T-helper 2 cell (primary cell): ENCODE measurements at places on chromosomes 2 and 18.

DNA sequence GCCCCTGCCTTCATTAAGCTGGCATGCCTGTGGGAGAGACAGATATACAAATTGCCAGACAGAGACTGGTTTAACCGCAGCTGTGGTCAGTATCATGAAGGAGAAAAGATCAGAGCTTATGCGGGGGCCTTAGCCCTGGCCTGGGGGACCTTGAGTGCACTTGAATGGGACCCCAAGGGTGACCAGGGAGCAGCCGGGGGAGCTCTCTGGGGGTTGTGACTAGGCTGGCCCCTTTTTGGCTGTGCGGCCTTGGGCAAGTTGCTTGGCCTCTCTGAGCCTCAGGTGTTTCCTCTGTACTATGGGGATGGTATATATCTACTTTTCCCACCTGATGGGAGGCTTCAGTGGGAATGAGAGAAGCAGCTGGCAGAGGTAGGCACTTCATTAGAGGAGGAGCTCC, 35.7 kb downstream of the INHBB start:
- DNase-seq: no peak

DNA sequence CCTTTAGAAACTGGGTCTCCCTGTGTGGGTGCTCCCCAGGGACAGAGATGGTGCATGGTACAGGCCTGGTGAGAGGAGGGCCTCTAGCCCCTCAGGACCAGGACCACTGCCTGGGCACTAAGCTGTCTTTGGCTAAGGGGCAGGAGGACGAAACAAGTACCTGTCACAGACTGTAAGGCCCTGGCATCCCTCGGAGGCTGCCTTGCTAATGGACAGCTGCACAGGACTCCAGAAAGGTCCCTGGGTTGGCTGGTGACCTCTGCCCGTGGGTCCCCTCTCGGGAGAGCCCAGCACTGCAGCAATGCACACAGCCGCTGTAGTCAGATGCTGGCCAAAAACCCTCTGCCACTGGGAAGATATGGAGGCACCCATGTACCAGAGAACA, 14.3 kb downstream of the HS6ST1 start:
- DNase-seq: no peak

GRCh38 chr18:50313031-50313607, 25.6 kb upstream of the CXXC1 start:
- no peak for DNase-seq

DNA sequence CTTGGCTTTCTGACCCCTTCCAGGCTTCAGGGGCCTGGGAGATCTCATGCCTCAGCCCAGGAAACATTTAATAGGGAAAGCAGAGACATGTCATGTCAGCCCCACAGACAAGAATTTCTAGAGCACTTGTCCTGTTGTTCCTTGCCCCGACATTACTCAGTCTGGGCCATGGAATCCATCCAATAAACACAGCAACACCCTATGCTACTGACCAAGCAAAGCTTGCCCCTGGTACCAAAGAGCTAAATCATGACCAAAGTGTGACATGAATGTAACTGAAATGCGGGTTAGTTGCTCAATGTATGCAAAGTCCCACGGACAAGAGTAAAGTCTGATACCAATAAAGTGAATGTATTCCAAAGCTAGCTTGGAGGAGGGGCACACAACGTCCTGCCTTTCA, 35.1 kb downstream of the EHD3 start:
- no peak for DNase-seq

DNA sequence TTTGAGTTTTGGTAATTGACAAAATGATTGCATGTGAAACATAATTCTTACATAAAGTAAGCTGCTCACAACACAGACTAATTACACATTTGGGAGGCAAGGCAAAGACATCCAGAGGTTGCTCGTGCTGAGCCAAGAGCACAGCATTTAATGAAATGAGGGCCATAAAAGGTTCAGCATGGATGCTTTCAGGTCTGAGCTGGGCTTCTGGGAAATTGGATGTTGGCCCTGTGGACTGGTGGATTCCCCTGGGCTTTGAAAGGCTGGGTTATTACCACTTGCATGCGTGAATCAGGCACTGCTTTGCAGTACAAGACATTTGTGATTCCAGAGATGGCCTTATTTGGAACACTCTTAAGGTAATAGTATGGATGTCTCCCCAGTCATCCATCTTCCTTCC, 533.5 kb upstream of the NRP2 start:
- no peak for DNase-seq
